ENCODE measurements at places on chromosomes 3 and 15. TPM values are rescaled to one million over a fixed set of nuclear protein-coding genes. Genes with fewer than 3 reads are reported as not detected.

Gene GPR156
- total RNA-seq, result under 0.01 TPM

Gene EFL1
- 33.9 TPM for total RNA-seq

Gene NMB
- total RNA-seq, result 5.5 TPM

Gene LRTM1
- total RNA-seq, result not detected

Gene ITIH4
- 0.76 TPM for total RNA-seq

Gene LTK
- under 0.01 TPM for total RNA-seq

Gene ANP32A
- total RNA-seq, result 147 TPM

Gene CCDC54
- not detected for total RNA-seq

Gene FHIT
- total RNA-seq, result 0.32 TPM

Gene TF
- total RNA-seq, result not detected

Gene CKMT1A
- not detected for total RNA-seq

Gene SST
- not detected for total RNA-seq

Gene TRPM1
- total RNA-seq, result under 0.01 TPM

Gene GABRA5
- not detected for total RNA-seq
